ENCODE measurements at places on chromosomes 1 and 21.

GRCh38 chr1:202162047-202162417, 1.6 kb upstream of the PTPN7 start:
- no peaks in the 10 kb centered on the region for H3K27me3 ChIP-seq
- H3K4me3 ChIP-seq, result no peak overlapping the region
- H3K36me3 ChIP-seq, result no peaks in the 10 kb centered on the region
- no peak overlapping the region for H3K27ac ChIP-seq

GRCh38 chr1:94396356-94397010, 21.7 kb upstream of the ABCD3 start:
- no peaks in the 10 kb centered on the region for H3K36me3 ChIP-seq
- peaks cover 19% of the 10 kb centered on the region for H3K4me1 ChIP-seq
- no peak overlapping the region for H3K4me3 ChIP-seq
- DNase-seq, result peak; percentile 83

DNA sequence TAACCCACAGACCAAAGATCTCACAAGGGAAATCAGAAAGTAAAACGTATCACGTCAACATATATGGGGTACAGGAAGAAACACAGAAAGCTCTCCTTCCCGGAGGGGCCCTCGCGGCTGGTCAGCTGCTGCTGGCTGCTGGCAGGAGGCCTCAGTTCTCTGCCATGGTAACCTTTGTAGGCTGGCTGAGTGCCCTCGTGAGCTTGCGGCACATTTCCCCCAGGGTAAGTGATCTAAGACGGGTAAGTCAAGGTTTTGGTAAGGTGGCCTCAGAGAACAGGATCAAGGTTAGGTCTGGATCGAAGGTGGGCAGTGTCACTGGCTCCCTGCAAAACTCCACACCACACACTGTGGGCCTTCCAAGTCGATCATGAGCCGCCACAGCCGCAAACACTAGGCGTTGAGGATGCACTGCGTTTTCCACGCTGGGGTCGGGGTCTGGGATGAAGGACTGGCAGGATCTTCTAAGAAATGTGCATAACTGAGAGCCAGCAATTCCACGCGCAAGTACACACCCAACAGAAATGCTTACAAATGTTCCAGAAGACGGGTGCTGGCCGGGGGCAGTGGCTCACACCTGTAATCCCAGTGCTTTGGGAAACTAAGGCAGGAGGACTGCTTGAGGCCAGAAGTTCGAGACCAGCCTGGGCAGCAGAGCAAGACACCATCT, 33.9 kb downstream of the WDR4 start:
- H3K27ac ChIP-seq, result no peak overlapping the region
- H3K36me3 ChIP-seq, result peaks cover 31% of the 10 kb centered on the region
- no peaks in the 10 kb centered on the region for H3K4me1 ChIP-seq

DNA sequence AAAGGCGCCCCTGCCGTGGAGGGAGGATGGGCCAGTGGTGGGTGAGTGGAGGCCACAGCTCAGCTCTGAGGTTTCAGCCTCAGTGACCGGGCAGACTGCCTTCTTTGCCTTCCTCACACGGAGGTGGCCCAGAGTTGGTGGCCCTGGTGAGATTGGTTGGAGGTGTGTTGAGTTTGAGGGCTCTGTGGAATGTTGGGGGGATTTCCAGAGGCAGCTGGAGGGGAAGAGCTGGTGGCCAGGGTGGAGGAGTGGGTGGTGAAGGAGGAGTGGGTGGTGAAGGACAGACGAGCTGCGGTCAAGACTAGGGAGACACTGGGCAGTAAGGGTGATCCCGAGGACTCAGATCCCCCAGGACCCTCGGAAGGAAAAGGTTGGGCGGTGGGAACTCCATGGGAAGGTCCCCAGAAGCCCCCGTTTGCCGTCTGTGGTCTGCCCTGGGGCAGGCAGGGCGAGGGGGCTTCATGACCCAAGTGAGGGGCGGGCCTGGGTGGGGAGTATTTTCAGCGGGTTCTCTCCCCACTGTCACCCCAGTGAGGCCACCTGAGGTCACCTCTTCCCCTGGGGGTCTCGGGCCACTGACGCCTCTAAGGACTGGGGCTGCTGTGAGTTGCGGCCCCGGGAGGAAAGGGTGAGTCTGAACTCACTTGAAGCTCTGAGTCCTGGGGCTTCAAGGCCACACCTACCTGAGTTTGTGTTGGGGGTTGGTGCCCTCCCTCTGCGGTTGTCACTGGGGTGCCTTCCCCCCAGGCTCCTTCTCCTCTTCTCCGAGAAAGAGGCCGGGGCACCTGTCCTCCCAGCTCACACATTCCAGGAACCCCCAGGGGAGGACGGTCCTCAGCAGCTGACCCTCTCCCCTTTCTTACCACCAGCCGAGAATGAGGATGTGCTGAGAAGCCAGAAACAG, 22.7 kb upstream of the PIK3CD start:
- H3K27me3 ChIP-seq, result no peaks in the 10 kb centered on the region
- no peaks in the 10 kb centered on the region for H3K4me1 ChIP-seq
- no peaks in the 10 kb centered on the region for H3K36me3 ChIP-seq
- H3K27ac ChIP-seq, result no peak overlapping the region

DNA sequence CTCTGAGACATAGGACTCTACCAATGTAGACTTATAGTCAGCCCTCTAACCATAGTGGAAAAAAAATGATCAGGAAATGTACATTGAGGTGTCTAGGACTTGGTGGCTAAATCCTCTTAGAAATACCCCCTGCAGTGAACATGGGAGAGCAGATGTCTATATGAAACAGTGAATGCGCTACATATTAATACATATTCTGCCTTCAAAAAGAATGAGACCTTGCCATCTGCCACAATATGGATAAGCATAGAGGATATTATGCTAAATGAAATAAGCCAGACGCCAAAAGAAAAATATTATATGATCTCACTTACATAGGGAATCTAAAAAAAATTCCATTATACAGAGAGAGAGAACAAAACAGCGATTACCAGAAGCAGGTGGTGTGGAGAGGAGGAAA, 66.6 kb upstream of the HAO2 start:
- H3K27me3 ChIP-seq, result no peaks in the 10 kb centered on the region
- no peak for DNase-seq
- no peak overlapping the region for H3K4me3 ChIP-seq
- no peaks in the 10 kb centered on the region for H3K36me3 ChIP-seq

- H3K27ac ChIP-seq, result no peak overlapping the region
- no peaks in the 10 kb centered on the region for H3K4me1 ChIP-seq
- no peak for DNase-seq
- H3K36me3 ChIP-seq, result no peaks in the 10 kb centered on the region
- no peaks in the 10 kb centered on the region for H3K27me3 ChIP-seq
Measured at GRCh38 chr21:45109831-45110492, 35.6 kb downstream of the ADARB1 start.

DNA sequence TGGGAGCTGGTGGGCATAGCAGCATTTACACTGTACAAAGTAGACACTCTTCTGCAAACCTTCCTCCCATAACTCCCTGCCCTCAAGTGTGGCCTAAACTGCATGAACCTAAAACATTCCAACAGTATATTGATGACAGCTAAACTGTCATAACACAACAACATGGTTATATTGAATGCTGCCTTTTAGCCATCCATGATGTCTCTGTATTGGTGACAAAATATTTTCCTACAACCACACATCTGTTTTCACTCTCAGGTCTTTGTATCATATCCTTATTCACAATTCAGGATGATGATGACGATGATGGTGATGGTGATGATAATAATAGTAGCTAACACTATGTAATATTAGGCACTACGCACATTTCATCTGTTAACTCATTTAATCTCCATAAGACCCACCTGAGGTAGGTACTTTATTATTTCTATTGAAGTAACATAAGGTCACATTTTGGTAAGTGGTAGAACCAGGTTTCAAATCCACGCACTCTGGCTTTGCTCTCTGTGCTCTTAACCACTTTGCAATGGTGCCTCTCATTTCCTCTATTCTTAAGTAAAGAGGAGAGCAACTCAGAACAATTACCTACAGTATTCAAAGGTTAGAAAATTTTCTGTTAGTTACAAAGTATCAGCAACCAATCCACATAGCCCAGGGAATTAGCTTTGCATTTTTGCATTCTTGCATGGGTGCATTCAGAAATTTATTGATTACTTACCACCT, 185.1 kb upstream of the LMO4 start:
- DNase-seq, result no peak
- H3K4me1 ChIP-seq, result no peaks in the 10 kb centered on the region
- H3K27ac ChIP-seq, result no peak overlapping the region
- no peak overlapping the region for H3K4me3 ChIP-seq
- H3K27me3 ChIP-seq, result no peaks in the 10 kb centered on the region

DNA sequence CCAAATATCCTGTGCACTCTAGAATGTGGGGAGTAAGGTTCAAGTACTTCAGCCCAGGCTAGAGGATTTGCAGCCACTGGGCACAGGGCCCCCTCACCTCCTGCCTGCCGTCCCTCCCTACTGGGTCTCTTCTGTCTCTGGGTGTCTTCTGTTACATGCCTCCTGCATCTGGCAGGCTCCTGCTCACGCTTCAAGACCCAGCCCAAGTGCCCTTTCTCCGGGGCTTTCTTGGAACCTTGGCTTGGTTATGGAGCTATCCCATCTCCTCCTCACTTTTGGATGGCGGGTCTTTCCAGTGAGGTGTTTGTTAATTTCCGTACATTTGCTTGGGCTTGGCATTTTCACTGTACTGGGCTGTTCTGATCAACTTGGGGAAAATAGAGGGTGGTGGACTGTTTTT, 129.0 kb downstream of the GALNT2 start:
- H3K4me3 ChIP-seq, result no peak overlapping the region
- H3K4me1 ChIP-seq, result no peaks in the 10 kb centered on the region
- no peak overlapping the region for H3K27ac ChIP-seq

GRCh38 chr1:110420874-110421793, 13.6 kb upstream of the LAMTOR5 start:
- no peaks in the 10 kb centered on the region for H3K4me1 ChIP-seq
- H3K4me3 ChIP-seq, result no peak overlapping the region
- no peak for DNase-seq
- no peak overlapping the region for H3K27ac ChIP-seq
- no peaks in the 10 kb centered on the region for H3K27me3 ChIP-seq
- no peaks in the 10 kb centered on the region for H3K36me3 ChIP-seq

DNA sequence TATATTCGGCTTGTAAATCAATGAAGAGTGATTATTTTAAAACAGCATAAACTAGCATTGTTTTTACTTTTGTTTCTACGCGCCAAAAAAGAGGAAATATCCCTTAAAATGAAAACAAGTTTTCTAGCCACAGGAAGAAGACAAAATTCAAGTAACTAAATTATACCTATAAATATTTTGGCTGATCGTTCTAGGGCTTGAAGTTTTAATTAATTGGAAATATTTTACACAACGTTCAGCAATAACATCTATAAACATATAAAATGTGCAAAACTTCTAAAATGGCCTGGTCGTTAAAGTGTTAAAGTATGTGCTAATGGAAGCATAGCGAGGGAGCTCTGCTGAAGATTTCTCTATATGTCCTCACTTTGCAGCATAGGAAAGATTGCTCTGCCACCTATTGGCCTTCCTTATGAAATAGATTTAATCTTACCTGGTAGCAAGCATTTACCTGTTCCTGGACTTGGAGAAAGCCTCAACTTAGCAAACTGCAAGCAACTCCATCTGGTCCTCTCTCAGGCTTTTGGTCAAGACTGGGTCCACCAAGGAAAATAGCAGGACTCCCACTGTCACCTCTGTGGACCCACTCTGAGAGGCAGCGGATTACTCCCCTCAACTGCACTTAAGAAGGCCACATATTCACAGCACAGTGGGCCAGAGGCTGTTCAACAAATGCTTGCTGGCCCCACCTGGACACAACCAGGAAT, 351.3 kb upstream of the RUNX1 start:
- no peak overlapping the region for H3K4me3 ChIP-seq
- no peaks in the 10 kb centered on the region for H3K36me3 ChIP-seq
- peak; percentile 83 for DNase-seq
- no peak overlapping the region for H3K27ac ChIP-seq

- H3K36me3 ChIP-seq, result no peaks in the 10 kb centered on the region
- no peak overlapping the region for H3K27ac ChIP-seq
- H3K4me3 ChIP-seq, result no peak overlapping the region
- no peaks in the 10 kb centered on the region for H3K27me3 ChIP-seq
- H3K4me1 ChIP-seq, result no peaks in the 10 kb centered on the region
Measured at GRCh38 chr1:14513111-14513510, 85.4 kb upstream of the KAZN start.

- no peaks in the 10 kb centered on the region for H3K4me1 ChIP-seq
- H3K36me3 ChIP-seq, result no peaks in the 10 kb centered on the region
- no peak overlapping the region for H3K4me3 ChIP-seq
- no peak overlapping the region for H3K27ac ChIP-seq
- DNase-seq, result peak; percentile 41
Measured at GRCh38 chr1:24252185-24252780, 65.2 kb upstream of the IFNLR1 start.

DNA sequence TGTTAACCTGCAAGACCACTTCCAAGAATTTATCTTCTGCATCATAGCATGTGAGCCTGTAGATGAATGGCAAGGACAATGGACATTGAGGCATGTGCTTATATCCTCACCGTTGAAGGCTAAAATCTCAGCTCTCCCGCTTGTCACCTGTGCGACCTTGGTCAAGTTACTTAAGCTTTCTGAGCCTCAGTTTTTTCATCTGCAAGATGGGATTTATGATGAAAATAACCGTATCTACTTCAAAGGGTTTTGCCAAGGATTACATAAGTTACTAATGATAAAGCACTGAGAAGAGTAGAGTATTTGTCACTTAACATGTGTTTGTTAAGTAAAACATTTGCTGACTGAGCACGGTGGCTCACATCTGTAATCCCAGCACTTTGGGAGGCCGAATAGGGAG, 14.9 kb downstream of the RAP1GAP start:
- no peaks in the 10 kb centered on the region for H3K27me3 ChIP-seq
- no peak overlapping the region for H3K27ac ChIP-seq
- no peak overlapping the region for H3K4me3 ChIP-seq
- no peak for DNase-seq
- no peaks in the 10 kb centered on the region for H3K36me3 ChIP-seq
